ENCODE measurements at places on chromosomes 13 and 19.

DNA sequence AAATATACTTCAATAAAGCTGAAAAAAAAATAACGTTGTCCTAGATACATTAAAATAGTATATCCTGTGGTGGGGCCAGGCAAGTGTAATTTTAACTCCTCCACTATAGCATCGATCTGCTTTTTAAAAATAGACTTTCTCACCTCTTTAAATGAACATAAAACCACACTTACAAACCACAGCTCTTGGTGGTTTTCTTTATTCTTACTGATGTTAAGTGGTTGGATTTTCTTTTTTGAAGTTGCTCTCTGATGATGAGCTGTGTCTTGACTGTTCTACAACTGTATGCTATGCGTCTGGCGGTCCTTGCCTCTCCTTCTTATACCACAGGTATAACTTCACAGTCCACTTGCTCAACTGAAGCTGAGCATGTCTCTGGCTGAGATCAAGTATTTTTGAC lies 721.5 kb upstream of the KLHL1 start:
- no peak for DNase-seq

DNA sequence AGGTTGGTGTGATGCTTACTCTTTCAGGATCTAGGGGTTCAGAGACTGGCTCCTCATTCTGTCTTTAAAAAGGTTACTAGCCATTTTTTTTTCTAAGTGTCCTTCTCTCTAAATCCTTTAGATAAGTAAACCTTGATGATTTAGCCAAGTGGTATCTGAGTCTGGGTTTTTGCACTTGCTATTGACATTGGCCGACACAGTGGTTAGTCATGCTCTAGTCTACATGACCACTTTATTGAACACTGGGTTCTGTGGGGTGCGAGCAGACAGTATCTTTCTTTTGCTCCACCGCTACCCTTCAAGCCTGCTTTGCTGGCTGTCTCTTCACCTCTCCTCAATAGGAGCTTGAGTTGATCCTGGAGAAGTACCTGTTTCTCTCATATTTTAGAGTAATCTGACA lies 6.2 kb upstream of the NUP58 start:
- no peak for DNase-seq

- no peak for DNase-seq
These were observed 191.0 kb upstream of the HTR2A start for GRCh38 chr13:47087841-47088240.

DNA sequence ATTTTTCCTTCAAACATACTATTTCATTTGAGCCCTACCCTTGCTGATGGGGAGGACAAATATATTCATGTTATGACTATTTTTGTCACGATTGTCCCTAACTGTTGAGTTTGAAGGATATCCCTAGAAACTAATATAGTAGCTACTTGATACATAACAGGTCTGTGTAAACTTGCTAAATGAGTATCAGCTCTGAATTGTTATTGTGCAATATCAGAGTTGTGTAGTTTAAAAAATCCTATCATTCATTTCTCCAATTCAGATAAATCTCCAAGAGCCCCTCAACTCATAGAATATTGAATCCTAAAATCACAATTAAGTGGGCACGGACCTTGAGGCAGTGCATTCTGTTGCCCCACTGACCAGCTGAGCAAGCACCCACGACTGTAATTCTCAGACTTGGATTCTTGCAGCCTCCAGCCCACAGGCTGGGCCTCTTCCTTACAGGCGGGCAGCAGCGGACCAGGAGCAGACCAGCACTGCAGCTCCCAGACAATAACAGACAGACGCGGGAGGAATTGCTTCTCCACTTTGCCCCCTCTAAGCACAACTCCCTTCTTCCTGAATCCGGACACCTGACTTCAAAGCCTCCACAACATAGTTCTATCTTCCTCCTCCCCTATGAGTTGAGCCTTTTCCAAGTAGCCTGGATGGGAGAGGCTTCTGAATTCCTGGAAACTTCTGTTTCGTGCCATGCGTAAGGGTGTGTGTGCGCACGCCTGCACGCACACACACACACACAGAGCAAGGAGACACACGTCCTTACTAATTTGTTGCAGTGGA lies 337.6 kb upstream of the ARGLU1 start:
- DNase-seq, result no peak

DNA sequence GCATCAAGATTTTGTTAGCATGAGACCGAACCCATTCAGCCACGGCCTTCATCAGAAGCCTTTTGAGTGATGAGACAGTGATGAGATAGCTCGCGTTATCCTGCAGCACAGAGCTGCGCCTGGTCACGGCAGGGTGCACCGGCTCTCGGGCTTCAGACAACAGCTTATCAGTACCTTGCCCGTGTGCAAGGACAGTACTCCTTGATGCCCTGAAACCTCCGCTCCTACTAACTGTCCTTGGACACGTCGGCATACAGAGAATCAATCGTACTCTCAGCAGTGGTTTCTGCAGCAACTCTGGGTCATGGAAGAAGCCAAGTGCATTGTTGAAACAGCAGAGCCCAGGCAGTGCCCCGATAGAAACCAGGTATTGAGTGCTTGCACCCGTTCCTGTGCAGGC lies 40.7 kb downstream of the IRS2 start:
- DNase-seq, result no peak

DNA sequence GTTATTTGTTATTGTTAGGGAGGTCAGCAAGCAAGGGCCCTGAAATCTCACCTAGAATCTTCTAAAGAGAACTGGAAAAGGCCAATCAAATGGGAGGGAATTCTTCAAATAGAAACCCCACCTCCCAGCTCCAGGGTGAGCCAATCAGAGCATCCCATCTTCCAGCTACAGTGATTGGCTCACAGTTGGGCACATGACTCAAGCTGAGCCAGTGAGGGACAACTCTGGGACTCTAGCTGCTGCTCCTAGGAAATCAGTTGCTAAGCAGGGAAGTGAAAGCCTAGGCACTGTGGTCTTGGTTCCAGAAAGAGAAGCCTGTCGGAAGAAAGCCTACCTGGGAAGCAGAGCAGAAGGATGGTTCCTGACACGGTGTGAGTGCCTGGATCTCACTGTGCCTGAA lies 13.4 kb downstream of the TM6SF2 start:
- no peak for DNase-seq

Measured in CD4-positive, alpha-beta memory T cell (primary cell).